ENCODE measurements at places on chromosomes 2 and 18.

DNA sequence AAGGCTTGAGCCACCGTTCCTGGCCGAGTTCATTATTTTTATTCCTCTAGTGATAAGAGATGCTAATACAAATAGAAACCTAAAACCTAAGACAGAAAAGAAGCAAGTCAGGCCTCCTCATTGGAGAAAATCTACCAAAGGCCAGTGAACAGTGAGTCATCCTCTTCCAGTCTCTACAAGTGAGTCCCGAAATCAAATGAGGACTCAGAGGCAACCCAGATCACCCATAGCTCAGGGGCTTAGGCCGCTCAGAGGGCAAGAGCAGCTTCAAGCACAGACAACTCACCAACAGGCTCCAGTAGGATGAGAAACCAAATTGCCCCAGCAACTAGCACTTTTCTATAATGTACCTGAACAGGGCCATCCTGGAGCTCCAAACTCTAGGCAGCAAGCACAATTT is 42.7 kb upstream of the ACMSD start:
- no peak for DNase-seq

DNA sequence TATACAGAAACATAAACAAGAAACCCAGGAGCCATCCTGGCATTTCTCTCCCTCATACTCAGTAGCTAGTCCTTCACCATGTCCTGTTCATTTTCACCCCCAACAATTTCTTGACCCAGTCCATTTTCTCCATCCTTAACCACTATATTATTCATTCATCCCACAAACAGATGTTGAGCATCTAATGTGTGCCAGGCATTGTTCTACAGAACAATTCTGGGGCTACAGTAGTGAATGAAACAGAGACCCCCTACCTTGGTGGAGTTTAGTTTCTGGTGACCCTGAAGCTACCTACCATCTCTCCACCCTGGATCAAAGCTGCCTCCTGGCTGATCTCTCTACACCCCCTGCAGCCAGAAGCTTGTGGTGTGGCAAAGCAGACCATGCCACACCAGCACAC is 27.5 kb upstream of the BZW1 start:
- DNase-seq: no peak

- DNase-seq: no peak
Measured at GRCh38 chr2:44804406-44805265, 136.9 kb upstream of the SIX3 start.

DNA sequence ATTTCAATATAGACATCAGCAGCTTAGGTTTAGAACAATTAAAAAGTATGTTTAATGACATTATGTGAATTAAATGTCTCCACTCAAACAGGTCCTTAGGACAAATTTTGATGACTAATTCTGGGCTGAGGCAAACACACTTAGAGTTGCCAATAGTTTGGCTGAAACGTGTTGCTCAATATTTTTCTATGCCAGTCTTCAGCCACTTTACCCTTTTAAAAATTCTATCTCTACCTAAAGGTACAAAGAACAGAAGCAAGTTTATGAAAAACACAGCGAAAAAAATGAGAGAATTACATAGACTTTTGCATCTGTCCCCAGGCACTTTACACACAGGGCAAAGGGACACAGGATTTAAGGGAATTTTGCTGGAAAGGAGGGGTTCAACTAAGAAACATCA is 4.5 kb downstream of the IDH1 start:
- DNase-seq: no peak

GRCh38 chr2:176171351-176172006 is 14.4 kb downstream of the HOXD3 start:
- no peak for DNase-seq

- no peak for DNase-seq
Measured at GRCh38 chr2:3483227-3483985, 35.9 kb downstream of the ADI1 start.

- DNase-seq: no peak
Measured at GRCh38 chr2:187124529-187124928, 275.6 kb upstream of the ZSWIM2 start.

GRCh38 chr18:47283476-47283875 is 32.0 kb upstream of the SKOR2 start:
- no peak for DNase-seq

DNA sequence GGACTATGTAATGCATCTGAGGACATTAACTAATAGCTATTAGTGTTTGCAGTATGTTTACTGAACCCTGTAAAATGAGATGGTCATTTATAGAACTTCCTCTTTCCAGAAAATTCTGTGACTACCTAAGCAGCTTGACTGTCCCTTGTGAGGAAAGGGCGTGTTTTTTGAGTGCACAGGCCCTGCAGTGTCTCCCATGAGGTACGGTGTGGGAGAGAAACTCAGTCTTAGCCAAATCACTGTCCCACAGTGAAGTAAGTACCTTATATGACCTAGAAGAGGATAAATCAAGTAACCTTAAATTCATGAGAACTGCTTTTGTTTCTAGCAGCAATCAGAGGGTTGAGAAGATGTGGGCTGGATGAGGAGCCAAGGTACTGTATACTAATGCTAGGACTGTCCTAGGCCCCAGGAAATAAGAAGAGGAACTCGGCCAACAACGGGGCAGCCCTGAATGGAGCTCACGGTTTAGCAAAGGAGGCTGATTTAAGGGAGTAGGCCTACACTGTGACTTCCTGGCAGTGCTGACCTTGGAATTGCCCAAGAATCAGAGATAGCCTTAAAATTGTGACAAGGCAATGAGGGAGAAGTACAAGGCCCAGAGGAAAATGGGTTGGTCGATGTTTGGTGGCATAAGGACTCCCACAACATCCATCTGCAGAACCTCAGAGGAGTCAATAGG is 103.5 kb upstream of the CTAGE1 start:
- DNase-seq: no peak

DNA sequence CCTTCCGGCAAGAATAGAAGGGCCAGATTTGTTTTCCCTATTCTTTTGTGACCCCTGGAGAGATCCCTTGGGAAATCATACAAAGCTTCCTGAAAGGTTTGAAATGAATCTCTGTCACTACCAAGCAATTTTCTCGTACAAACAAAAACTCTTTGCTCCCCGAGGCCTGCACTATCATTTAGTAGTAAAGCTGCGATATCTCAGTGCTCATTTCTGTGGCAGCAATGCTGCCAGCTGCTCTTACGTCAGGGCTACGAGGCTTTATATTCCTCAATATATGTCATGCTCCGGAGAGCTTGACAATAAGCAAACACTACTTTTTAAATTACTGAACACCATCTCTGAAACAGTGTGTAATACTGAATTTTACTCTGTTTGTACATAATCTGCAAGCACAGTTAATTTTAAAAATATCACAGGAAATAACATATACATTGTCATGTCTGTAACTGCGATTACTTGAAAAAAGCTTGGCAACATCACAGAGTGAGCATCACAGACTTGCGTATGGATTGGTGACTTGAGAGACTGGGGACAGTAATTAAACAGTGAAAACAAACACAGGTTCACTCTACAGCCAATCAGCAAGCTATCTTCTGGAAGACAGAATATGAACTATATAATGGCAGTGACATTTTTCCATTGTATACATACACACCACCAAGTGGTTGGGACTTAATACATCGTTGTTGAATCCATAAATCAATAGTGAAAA is 403.3 kb upstream of the NETO1 start:
- no peak for DNase-seq

GRCh38 chr18:7987284-7987976 is 420.3 kb downstream of the PTPRM start:
- no peak for DNase-seq

- no peak for DNase-seq
Measured at GRCh38 chr18:3538954-3539617, 89.1 kb downstream of the TGIF1 start.
